RWPE2 (cell line): ENCODE measurements at places on chromosomes 5 and 9.

- peaks cover 36% of the 10 kb centered on the region for H3K4me1 ChIP-seq
- no peak for DNase-seq
- H3K27me3 ChIP-seq = no peaks in the 10 kb centered on the region
- no peak overlapping the region for H3K4me3 ChIP-seq
- no peaks in the 10 kb centered on the region for H3K36me3 ChIP-seq
- peak overlapping the region; percentile 51 for H3K27ac ChIP-seq
Observed at GRCh38 chr9:71937070-71937625, 25.7 kb downstream of the C9orf85 start.

DNA sequence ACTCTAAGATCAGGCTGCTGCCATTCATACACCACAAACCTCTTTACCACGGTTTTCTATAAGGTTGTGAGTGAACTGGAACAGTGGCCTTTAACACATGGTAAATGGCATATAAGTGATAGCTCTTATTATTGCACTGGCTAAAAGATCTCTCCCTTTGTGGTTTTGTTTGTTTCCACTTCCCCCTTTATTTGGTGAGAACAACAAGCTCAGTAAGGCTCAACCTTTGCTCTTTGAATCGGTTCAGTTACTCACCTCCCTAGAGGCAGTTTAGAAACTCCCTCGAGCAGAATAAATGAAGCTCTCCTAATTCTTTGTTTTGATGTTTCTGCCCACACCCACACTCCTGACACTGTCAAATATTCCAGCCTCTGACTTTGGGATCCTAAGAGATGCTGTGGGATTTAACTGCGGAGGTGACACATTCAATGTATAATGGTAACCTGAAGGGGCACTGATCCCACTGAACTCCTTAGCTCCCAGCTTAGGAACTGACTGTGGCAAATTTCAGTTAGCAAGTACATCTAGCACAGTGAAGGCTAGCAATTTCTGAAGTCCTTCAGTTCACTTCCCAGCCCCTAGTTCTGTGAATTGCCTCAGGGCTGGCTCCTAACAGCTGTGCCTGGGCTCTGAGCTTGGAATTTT is 22.5 kb upstream of the RAD23B start:
- DNase-seq = no peak
- H3K27ac ChIP-seq = no peak overlapping the region
- no peaks in the 10 kb centered on the region for H3K4me1 ChIP-seq
- no peaks in the 10 kb centered on the region for H3K27me3 ChIP-seq

DNA sequence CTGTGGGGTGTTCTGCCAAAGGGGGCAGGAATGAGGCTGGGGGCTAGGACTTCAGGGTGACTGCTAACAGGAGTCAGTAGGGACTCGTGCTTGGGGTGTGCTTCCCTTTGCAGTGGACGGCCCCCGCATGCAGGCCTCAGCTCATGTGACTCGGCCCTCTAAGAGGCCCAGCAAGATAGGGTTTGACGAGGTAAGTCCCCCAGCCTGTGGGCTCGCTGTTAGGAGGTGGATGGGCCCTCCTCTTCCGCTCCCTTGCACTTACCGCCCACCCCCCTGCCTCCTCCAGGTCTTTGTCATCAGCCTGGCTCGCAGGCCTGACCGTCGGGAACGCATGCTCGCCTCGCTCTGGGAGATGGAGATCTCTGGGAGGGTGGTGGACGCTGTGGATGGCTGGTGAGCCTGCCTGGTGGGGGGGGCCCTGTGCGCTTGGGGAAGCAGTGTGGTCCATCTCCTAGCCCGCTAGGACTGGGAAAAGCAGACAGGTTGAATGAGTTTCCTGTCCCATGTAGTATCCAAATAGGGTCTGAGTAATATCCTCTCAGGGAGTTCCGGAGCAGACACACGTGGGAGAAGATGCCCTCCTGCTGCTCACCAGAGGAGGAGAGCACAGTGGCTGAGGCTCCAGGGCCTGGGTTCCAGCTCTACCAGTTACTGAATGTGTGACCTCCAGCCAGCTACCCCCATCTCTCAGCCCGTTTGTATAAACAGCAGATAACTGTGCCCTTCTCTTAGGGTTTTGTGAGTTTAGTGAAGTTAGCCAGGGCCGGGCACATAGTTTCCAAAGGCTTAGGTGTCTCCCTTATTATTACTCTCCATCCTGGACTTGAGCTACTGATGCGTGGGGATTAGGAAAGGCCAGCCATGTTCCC is 8.2 kb downstream of the CERCAM start:
- DNase-seq = no peak
- H3K4me1 ChIP-seq = no peaks in the 10 kb centered on the region
- H3K27me3 ChIP-seq = no peaks in the 10 kb centered on the region
- no peak overlapping the region for H3K4me3 ChIP-seq
- H3K36me3 ChIP-seq = no peaks in the 10 kb centered on the region

DNA sequence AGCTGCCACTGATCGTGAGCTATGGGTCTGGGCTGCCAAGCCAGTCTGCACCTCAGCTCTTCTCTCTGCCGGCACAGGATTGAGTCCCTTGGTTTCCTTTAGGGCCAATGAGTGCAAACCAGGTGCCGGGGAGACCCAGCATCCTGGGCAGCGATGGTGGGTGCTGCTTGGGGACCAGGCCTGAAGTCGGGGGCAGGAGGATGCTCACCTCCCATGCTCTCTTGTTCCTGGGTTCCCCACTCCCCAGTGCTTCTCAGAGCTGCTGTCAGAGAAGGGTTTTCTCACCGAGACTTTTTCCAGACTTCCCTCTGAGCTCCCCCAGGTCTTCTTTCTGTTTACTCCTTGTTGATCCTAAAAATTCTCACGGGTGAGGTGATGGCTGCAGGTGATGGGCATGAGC is 61.2 kb downstream of the IRX1 start:
- H3K36me3 ChIP-seq = no peaks in the 10 kb centered on the region
- H3K27ac ChIP-seq = no peak overlapping the region
- peak; percentile 16 for DNase-seq
- no peak overlapping the region for H3K4me3 ChIP-seq
- H3K4me1 ChIP-seq = no peaks in the 10 kb centered on the region

- H3K4me3 ChIP-seq = no peak overlapping the region
- no peaks in the 10 kb centered on the region for H3K36me3 ChIP-seq
- DNase-seq = no peak
Observed at GRCh38 chr5:35003018-35003957, 44.5 kb downstream of the AGXT2 start.

- no peaks in the 10 kb centered on the region for H3K36me3 ChIP-seq
- no peaks in the 10 kb centered on the region for H3K4me1 ChIP-seq
- H3K27ac ChIP-seq = no peak overlapping the region
- H3K27me3 ChIP-seq = no peaks in the 10 kb centered on the region
- DNase-seq = no peak
- no peak overlapping the region for H3K4me3 ChIP-seq
Observed at GRCh38 chr9:4430432-4431261, 59.6 kb upstream of the SLC1A1 start.

DNA sequence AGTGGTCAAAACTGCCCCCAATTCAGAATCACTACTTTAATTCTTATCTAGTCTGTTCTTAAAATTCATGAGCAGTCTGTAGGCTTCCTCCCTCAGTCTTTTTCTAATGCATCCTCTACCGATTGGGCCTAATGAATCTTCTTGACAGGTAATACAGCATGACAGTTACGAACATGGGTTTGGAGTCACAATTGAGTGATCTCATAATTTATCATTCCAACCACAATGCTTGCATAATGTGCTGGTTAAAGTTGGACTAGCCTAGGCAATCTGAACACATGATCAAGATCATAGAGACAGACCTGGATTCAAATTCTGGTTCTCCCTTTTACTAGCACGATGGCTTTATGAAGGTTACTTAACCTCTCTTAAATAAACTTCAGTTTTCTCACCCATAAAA is 33.1 kb upstream of the SETD9 start:
- H3K4me1 ChIP-seq = no peaks in the 10 kb centered on the region
- H3K27ac ChIP-seq = no peak overlapping the region
- DNase-seq = no peak
- H3K36me3 ChIP-seq = peaks cover 95% of the 10 kb centered on the region

GRCh38 chr9:36161187-36161586 is 8.0 kb upstream of the CCIN start:
- H3K4me1 ChIP-seq = peaks cover 14% of the 10 kb centered on the region
- no peak overlapping the region for H3K4me3 ChIP-seq
- no peak overlapping the region for H3K27ac ChIP-seq
- no peaks in the 10 kb centered on the region for H3K36me3 ChIP-seq
- H3K27me3 ChIP-seq = no peaks in the 10 kb centered on the region
- DNase-seq = no peak

GRCh38 chr9:14428781-14429230 is 114.9 kb upstream of the NFIB start:
- peaks cover 14% of the 10 kb centered on the region for H3K4me1 ChIP-seq
- no peak overlapping the region for H3K4me3 ChIP-seq

DNA sequence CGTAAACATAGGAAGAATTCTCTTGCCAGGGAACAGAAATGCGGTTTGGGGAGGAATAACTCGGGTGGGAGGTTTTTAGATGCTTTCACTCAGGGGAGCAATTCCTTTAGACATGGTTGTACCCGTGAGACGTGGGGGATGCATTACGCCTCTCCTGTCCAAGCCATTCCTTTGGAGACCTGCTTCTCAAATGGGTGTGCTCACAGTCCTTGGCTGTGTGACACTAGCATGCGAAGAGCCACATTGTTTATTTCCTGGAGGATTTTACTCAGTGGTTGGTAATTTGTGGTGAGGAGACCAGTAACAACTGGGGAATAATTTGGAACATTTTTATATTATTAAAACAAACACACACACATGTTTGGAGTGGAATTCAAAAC is 18.5 kb downstream of the COL15A1 start:
- H3K36me3 ChIP-seq = no peaks in the 10 kb centered on the region
- no peaks in the 10 kb centered on the region for H3K4me1 ChIP-seq
- H3K4me3 ChIP-seq = no peak overlapping the region

DNA sequence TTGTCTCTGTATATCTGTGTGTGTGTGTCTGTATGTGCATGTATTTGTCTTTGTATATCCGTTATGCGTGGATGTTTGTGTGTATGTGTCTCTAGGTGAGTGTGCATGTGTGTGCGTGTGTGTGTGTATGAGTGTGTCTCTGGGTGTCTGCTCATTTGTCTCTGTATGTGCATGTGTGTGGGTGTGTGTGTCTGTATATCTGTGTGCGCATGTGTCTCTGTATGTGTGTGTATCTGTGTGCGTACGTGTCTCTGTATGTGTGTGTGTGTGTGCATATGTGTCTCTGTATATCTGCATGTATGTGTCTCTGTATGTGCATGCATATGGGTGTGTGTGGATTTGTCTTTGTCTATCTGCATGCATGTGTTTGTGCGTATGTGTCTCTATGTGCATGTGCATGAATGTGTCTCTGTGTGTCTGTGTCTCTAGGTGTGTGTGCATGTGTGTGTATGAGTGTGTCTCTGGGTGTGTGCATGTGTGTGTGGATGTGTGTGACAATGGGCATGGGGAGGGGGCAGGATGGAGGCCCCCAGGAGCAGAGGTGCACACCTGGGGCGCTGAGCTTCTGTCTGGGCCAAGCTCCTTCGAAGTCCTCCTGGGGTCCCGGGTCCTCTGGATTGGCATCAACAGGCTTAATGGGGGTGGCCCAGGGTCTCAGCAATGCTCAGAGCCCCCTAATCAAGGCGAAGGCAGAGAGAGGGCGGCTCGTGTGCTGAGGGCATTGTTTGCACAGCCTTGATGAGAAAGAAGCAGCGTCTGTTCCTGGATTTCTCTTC is 373.4 kb upstream of the IRX4 start:
- H3K36me3 ChIP-seq = no peaks in the 10 kb centered on the region
- H3K27me3 ChIP-seq = peaks cover 6% of the 10 kb centered on the region
- H3K4me1 ChIP-seq = no peaks in the 10 kb centered on the region
- DNase-seq = no peak
- no peak overlapping the region for H3K27ac ChIP-seq
- no peak overlapping the region for H3K4me3 ChIP-seq

- H3K27me3 ChIP-seq = no peaks in the 10 kb centered on the region
- no peaks in the 10 kb centered on the region for H3K36me3 ChIP-seq
- peaks cover 2% of the 10 kb centered on the region for H3K4me1 ChIP-seq
- no peak overlapping the region for H3K4me3 ChIP-seq
- no peak overlapping the region for H3K27ac ChIP-seq
Observed at GRCh38 chr5:149781612-149782011, 51.5 kb downstream of the PPARGC1B start.

DNA sequence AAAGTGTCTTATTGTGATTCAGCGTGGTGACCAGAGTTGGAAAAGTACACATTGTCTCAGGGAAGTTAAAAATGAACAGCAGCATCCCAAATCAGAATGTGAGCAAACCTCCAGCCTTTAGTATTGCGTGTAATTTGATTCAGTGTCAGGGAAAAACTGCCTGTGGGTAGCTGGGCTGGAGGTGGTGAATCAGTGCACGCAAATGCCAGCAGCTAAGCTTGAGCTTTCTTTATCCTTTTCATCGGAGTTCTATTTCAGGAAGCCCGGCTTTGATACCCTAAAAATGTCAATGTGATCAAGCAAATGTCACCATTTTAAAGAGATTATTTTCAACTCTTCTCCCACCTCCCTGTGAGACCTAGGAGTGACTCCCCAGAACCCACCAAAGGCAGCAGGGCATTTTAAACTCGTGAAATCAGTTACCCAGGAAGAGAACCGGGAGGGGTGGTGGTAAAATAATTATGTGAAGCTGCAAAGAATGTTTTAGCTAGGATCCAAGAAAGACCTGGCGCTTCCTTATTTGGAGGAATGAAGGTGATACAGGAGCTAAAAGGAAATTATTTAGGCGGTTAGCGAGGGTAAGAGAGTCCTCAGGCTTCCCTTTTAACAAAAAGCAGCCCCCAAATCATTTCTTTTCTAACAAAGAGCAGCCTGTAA is 25.7 kb upstream of the C5orf47 start:
- H3K4me3 ChIP-seq = peak overlapping the region; percentile 3
- no peak for DNase-seq
- no peaks in the 10 kb centered on the region for H3K4me1 ChIP-seq
- H3K36me3 ChIP-seq = no peaks in the 10 kb centered on the region
- no peaks in the 10 kb centered on the region for H3K27me3 ChIP-seq

- H3K4me3 ChIP-seq = no peak overlapping the region
- H3K4me1 ChIP-seq = no peaks in the 10 kb centered on the region
Observed at GRCh38 chr5:120082316-120083068, 381.6 kb upstream of the PRR16 start.
